ENCODE measurements at places on chromosomes 3 and 15. TPM values are rescaled to one million over a fixed set of nuclear protein-coding genes. Genes with fewer than 3 reads are reported as not detected.

GRCh38 chr3:112598731-112599130 is 36.9 kb downstream of the SLC35A5 start:
- no peak for DNase-seq

DNA sequence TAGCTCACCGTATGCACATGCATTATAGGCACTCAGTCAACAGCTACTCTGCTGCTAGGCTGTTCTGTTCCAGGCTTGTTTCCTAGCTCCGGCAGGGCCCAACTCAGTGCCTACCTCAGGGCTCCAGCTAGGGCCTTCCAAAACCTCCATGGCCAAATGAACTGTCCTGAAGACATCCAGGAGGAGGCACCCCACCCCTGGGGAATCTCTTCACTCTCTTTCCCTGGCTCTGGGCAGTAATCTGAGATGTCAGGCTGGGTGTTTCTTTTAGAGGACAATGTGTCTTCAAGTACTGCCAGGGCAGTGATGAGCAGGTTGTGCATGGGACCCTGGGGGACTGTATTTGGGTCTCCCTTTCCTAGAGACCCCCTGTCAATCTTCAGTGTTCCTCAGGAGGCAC is 38.3 kb upstream of the TPM1 start:
- DNase-seq = no peak

DNA sequence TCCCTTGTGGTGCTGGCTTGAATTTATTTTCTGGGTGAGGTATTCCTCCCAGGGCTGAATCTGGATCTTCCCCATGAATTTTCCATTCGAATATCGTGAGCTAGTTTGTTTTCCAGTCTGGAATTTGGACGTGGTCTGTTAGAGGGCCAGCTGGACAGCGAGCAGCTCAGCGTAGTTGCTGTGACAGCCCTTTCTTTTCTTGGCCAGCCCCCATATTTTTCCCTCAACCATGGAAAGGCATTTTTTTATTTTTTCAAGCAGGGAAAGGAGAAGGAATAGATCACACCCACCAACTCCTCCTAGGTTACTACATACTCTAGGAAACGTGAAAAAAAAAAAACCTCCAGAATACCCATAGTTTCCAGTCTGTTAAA is 152.0 kb downstream of the KLHL25 start:
- no peak for DNase-seq

The SLC28A2 gene
- not detected for total RNA-seq

The LRTM1 gene
- total RNA-seq = not detected

Data from Calu3 (cell line).